ENCODE measurements at places on chromosomes 2 and 18. TPM values are rescaled to one million over a fixed set of nuclear protein-coding genes. Genes with fewer than 3 reads are reported as not detected.

The GBX2 gene
- not detected for total RNA-seq

The CIB4 gene
- not detected for total RNA-seq

The LBX2 gene
- 3.2 TPM for total RNA-seq

The GAL3ST2 gene
- total RNA-seq: not detected

The SERPINB13 gene
- total RNA-seq: 9.2 TPM

The HOXD13 gene
- total RNA-seq: not detected

The ZNF804A gene
- not detected for total RNA-seq

The CHRND gene
- not detected for total RNA-seq

The TUBB8B gene
- total RNA-seq: 0.24 TPM

The NOL4 gene
- total RNA-seq: under 0.01 TPM

The BABAM2 gene
- total RNA-seq: 8.7 TPM

The TRIB2 gene
- 11.5 TPM for total RNA-seq

The RTP5 gene
- total RNA-seq: not detected

The CHPF gene
- 131 TPM for total RNA-seq

The CNRIP1 gene
- 0.96 TPM for total RNA-seq

The ELOA2 gene
- total RNA-seq: not detected

The UNC80 gene
- not detected for total RNA-seq

The GRHL1 gene
- 14.1 TPM for total RNA-seq

The RAB31 gene
- total RNA-seq: 34.5 TPM

The VWC2L gene
- total RNA-seq: not detected

The MAP3K19 gene
- total RNA-seq: not detected

The RNF181 gene
- 249 TPM for total RNA-seq

The FAM161A gene
- 1.7 TPM for total RNA-seq

The CCDC121 gene
- total RNA-seq: 0.85 TPM

The RETREG2 gene
- total RNA-seq: 72.7 TPM

The UGT1A9 gene
- total RNA-seq: 21.4 TPM

The SLC9A4 gene
- 2.7 TPM for total RNA-seq

The RNF125 gene
- 1.5 TPM for total RNA-seq

The ERFE gene
- 2.3 TPM for total RNA-seq

The TEX44 gene
- total RNA-seq: not detected

The NEB gene
- 0.21 TPM for total RNA-seq

The ZCCHC2 gene
- 10.6 TPM for total RNA-seq

The CTAGE1 gene
- total RNA-seq: not detected

The LRRTM1 gene
- not detected for total RNA-seq

The PLGLB2 gene
- total RNA-seq: 0.24 TPM

All from tracheal epithelial cell (primary cell).